ENCODE measurements at places on chromosomes 1 and 21.

DNA sequence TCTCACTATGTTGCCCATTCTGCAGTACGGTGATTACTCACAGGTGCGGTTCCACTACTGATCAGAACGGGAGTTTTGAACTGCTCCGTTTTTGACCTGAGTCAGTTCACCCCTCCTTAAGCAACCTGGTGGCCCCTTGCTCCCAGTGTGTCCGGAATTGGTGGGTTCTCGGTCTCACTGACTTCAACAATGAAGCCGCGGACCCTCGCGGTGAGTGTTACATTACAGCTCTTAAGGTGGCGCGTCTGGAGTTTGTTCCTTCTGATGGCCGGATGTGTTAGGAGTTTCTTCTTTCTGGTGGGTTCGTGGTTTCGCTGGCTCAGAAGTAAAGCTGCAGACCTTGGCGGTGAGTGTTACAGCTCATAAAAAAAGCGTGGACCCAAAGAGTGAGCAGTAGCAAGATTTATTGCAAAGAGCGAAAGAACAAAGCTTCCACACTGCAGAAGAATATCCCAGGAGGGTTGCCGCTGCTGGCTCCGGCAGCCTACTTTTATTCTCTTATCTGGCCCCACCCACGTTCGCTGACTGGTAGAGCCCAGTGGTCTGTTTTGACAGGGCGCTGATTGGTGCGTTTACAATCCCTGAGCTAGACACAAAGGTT is 17.6 kb upstream of the PARP1 start:
- no peak for DNase-seq

- DNase-seq, result no peak
These were observed 94.1 kb downstream of the NMNAT2 start for GRCh38 chr1:183323849-183324683.

DNA sequence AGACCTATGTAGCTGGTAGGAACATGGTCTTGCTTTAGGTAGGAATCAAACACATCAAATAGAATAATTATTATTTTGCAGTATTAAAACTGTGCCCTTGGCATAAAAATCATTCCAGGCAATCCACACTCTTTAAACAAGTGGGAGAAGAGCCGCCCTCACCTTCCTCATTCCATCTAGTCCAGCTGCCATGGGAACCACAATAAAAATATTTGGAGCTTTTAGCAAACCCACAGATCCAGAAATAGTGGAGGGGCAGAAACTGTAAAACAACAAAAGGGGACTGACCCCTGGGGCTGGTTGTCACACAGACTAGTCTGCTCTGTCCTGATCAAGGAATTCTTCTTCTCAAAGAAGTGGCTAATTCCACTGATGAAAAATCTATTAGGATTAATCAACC is 61.6 kb downstream of the PTPRC start:
- DNase-seq, result no peak

DNA sequence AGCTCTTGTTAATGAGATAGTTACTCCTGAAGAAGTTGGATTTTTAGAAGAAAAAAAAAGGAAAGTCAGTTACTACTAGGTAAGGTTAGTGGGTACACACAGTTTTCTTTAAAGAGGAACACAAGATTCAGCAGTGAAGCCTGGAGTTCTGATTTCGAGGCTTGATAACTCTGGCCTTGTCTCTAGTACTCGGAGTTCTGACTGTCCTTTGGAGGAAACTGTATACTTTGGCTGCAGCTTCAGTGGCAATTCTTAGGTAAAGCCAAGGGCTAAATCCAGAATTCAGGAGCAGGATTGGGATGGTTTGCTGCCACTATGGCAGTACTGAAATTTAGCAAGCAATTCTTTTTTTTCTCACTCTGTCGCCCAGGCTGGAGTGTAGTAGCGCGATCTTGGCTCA is 9.2 kb downstream of the ACADM start:
- DNase-seq, result no peak

- no peak for DNase-seq
These were observed 3.2 kb upstream of the PLEKHA6 start for GRCh38 chr1:204362984-204363334.

DNA sequence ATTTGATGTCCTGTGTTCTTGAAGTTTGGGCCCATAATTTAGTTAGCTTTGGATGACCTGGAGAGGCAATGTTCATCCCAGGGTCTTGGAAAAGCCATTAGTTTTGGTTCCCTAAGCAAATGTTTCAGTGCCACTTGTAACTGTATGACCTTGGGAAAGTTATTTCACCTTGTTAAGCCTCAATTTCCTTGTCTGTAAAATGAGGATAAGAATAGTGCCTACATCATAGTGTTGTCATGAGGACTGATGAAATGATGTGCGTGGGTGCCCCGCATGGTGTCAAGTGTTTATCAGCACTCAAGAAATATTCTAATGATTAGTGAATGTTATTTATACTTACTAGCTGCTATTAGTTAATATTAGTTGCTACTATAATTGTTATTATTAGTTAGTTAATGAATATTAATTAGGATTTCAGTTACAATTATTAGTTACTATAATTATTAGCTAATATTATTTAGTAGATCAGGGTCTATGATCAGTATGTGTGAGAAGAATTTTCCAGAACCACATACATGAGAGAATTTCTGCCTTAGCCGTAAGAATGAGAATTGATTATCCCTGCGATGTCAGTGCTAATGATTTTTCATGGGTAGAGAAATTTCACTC is 1.9 kb downstream of the SH3BGR start:
- DNase-seq, result no peak

GRCh38 chr1:18118078-18118477 is 10.5 kb downstream of the IGSF21 start:
- DNase-seq, result peak; percentile 66

DNA sequence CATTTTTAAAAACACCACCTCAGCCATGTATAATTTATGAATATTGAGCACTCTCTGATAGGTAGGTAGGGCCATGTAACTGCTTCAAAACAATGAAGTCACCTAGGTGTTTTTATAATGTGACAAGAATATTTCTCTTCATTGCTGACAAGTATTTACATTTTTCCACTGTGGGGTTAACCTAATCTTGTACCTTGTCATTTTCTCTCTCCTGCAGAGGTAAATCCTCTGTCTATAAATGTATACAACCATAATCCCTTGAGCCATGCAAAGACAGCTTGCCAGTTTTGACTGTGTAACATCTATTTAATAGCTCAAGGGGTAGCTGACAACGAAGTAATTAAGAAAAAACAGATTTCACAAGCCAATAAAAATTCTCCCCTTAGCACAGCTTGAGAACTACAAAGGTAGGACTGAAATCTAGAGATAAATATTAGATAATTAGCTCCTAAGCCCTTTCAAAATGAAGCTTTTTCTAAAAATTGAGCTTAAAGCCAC is 137.6 kb upstream of the POGK start:
- DNase-seq, result no peak

DNA sequence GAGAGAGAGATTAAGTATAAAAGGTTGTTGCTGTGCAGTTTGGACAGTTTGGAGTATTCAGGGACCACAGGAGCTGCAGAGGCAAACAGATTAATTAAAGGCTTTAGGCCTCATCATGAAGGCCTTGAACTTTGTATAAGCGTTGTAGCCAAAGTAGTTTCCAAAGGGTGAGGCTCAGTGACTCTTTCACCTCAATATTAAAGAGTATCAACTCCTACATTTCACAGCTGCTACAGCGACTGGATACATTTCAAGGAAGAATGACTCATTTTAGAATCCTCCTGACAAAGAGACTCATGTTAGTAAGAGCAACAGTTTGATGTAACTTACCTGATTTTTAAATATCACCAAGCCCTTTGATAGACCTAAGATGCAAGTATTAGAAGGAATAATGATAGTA is 355.5 kb downstream of the HLX start:
- DNase-seq, result no peak

- no peak for DNase-seq
These were observed 39.3 kb downstream of the MAGI3 start for GRCh38 chr1:113429461-113430153.

GRCh38 chr1:43239484-43239883 is 30.3 kb upstream of the TMEM125 start:
- no peak for DNase-seq

GRCh38 chr1:207649210-207649753 is 4.3 kb downstream of the CR1L start:
- no peak for DNase-seq

GRCh38 chr1:22815421-22816066 is 104.9 kb downstream of the EPHB2 start:
- no peak for DNase-seq

GRCh38 chr1:171191992-171192391 is 6.9 kb downstream of the FMO2 start:
- no peak for DNase-seq

DNA sequence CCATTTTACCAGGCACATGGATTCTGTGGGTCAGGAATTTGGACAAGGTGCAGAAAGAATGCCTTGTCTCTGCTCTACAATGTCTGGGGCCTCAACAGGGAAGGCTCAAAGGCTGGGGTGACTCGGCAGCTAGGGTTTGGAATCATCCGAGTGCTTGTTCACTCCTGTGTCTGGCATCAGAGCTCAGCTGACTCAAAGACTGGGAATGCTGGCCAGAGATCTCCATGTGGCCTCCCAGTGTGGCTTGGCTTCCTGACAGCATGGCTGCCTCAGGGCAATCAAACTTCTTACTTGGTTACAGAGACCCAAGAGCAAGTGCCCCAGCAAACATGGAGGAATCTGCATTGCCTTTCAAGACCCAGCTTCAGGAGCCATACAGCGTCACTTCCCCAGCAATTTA is 110.5 kb downstream of the TOMM20 start:
- DNase-seq, result no peak

GRCh38 chr21:18771845-18772380 is 368.3 kb upstream of the TMPRSS15 start:
- no peak for DNase-seq

DNA sequence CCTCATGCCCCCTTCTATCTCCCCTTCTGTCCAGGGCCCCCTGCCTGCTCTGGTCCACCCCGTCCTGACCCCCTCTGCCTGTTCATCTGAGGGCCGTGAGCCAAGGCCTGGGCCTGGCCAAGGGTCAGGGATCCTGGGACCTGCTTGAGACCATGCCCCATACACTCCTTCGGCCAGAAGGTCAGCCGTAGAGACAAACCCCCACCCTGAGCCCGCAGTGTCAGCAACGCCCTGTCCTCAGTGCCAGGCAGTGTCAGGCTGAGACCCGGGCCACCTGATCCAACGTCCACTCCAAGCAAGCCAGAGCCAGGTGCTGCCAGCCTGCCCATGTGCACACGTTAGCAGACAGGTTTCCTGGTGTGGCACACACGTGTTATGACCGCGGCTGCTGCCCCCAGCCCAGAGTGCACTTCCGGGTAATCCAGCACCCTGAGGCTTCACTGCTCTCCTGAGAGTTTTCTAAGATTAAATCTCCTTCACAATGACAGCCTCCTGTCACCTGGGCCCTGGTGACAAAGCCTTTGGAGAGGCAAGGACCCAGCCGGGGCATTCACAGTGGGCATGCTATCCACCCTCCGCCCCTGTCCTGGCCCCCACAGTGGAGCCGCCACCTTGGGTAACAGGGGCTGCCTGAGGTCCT is 10.1 kb upstream of the SAMD11 start:
- no peak for DNase-seq

- no peak for DNase-seq
These were observed 6.6 kb upstream of the NSUN4 start for GRCh38 chr1:46334030-46334384.

DNA sequence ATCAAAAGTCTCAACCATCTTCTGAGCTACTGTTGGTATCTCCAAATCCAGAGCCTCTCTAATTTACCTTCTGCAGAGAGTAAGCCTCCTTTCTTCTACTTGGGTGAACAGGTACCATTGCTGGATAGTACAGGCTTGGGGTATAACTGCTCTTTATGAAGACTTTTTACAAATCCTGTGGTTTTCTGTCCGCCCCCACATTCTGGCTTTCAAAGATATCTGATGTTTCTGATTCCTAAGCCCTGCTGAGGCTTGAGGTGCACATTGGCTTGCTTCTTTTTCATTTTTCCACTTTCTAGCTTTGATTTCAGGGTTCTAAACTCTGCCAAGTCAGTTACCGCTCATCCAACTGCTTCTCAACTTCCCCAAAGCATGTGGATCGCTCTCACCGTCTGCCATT is 37.1 kb downstream of the TENT5C start:
- DNase-seq, result no peak

DNA sequence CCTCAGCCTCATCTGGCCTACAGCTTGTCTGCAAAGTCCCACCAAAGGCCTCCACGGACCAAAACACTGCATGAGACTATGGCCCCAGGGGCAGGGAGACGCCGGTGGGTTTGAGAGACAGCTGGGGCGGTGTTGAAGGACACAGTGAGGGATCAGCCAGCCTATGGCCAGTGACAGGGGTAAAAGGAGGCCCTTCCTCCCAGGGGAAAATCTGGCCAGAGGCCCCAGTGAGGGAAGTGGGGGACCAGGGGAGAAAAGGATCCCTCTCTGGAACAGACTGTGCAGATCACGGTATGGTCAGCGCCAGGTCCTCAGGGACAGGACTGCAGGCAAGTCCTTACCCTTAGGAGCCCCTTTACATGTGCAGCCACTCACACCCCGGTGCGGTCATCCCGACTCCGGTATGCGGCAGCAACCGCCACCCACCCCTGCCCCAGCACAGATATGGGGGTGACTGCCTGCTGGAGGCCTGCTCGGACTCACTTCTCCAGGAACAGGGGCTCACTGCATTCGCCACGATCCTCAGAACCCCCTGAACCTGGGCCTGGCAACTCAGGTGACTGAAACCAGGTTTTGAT is 1.3 kb downstream of the CERS2 start:
- no peak for DNase-seq

DNA sequence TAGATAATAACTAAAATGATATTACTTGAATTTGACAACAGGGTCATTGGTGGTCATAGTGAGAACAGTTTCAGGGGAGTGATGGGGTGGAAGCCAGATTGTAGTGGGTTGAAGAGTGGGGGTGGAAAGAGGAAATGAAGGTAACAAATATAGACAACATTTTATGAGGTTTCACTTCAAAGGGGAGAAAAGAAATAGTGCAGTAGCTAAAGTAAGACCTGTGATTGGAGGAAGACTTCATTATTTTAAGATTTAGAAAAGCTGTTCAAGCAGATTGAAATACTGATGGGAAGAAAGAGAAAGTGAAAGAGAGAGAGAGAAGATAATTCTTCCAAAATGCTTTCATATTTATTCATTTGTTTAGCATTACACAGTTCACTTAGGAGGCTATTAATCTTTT is 52.0 kb upstream of the KCNA3 start:
- DNase-seq, result no peak

DNA sequence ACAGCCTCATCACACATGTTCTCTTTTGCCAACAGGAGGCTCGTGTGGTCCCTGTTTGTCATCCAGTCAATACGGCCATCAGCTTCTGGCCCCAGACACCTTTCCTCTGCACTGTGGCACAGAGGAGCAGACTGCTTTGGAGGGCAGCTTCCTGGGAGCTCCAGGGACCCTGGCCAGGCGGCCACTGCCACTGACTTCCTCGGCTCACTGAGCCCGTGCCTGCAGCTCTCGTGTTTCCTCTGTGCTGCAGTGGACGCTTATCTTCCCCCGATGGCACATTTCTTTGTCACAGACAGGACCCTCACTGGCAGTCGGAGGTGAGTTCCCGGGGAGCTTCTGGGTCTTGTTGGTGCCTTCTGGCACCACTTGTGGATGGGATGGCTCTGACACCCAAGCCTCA is 67.0 kb upstream of the DIRAS3 start:
- no peak for DNase-seq

- no peak for DNase-seq
These were observed 26.0 kb downstream of the ROR1 start for GRCh38 chr1:63799820-63800219.

- DNase-seq, result no peak
These were observed 35.7 kb upstream of the KDM4A start for GRCh38 chr1:43614211-43614610.

- DNase-seq, result no peak
These were observed 111.7 kb downstream of the GLUL start for GRCh38 chr1:182279724-182280503.

GRCh38 chr1:206953626-206954025 is 7.4 kb upstream of the PIGR start:
- no peak for DNase-seq

- no peak for DNase-seq
These were observed 2.8 kb upstream of the TFF2 start for GRCh38 chr21:42353623-42354022.
